ENCODE measurements at places on chromosomes 1 and 21. TPM values are rescaled to one million over a fixed set of nuclear protein-coding genes. Genes with fewer than 3 reads are reported as not detected.

KCNK2 gene
- polyA plus RNA-seq: 41.3 TPM

TCHH gene
- polyA plus RNA-seq: not detected

VWA5B1 gene
- not detected for polyA plus RNA-seq

TDRD5 gene
- polyA plus RNA-seq: not detected

NPR1 gene
- 0.03 TPM for polyA plus RNA-seq

KRTAP19-8 gene
- polyA plus RNA-seq: not detected

ILDR2 gene
- not detected for polyA plus RNA-seq

LCE1C gene
- not detected for polyA plus RNA-seq

LIPI gene
- polyA plus RNA-seq: not detected

KRTAP20-1 gene
- polyA plus RNA-seq: not detected

ISG15 gene
- 99.1 TPM for polyA plus RNA-seq

PADI1 gene
- polyA plus RNA-seq: 0.13 TPM

GBP4 gene
- polyA plus RNA-seq: not detected

All from IMR-90 (cell line).